ENCODE measurements at places on chromosomes 1 and 21. TPM values are rescaled to one million over a fixed set of nuclear protein-coding genes. Genes with fewer than 3 reads are reported as not detected.
A peak's percentile ranks its signal among the peaks of the same experiment; 100 is the strongest.

LRRC71 gene
- total RNA-seq = not detected

MYBPH gene
- not detected for total RNA-seq

GPR37L1 gene
- 0.11 TPM for total RNA-seq

SERPINC1 gene
- total RNA-seq = not detected

KCNA3 gene
- total RNA-seq = 0.68 TPM

SPRR1A gene
- total RNA-seq = not detected

NKAIN1 gene
- 25.6 TPM for total RNA-seq

GRCh38 chr1:54347955-54348699, 58.1 kb downstream of the SSBP3 start:
- peaks cover 23% of the 10 kb centered on the region for H3K36me3 ChIP-seq
- H3K27ac ChIP-seq = no peak overlapping the region
- no peak for DNase-seq
- no peak overlapping the region for H3K4me3 ChIP-seq
- H3K4me1 ChIP-seq = peaks cover 12% of the 10 kb centered on the region
- no peaks in the 10 kb centered on the region for H3K27me3 ChIP-seq

DNA sequence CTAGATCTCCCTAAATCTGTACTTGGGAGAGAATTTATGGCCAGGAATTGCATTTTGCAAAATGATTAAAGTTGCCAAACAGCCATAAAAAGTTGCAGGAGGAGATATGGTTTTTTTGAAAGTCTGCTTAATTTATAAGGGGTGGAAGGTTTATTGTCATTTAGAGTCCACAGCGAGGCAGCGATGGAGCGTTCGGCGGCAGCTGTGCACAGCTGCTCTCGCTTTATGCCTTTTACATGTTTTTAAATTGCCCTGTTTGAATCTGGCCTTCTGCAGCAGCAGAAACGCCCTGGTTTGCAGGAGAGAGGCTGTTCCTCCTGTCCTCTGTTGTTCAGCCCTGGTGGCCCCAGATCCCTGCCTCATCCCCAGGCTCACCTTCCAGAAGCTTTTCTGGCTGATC, 144.9 kb upstream of the POU3F1 start:
- H3K36me3 ChIP-seq = no peaks in the 10 kb centered on the region
- H3K4me3 ChIP-seq = no peak overlapping the region
- no peak overlapping the region for H3K27ac ChIP-seq
- no peak for DNase-seq

DNA sequence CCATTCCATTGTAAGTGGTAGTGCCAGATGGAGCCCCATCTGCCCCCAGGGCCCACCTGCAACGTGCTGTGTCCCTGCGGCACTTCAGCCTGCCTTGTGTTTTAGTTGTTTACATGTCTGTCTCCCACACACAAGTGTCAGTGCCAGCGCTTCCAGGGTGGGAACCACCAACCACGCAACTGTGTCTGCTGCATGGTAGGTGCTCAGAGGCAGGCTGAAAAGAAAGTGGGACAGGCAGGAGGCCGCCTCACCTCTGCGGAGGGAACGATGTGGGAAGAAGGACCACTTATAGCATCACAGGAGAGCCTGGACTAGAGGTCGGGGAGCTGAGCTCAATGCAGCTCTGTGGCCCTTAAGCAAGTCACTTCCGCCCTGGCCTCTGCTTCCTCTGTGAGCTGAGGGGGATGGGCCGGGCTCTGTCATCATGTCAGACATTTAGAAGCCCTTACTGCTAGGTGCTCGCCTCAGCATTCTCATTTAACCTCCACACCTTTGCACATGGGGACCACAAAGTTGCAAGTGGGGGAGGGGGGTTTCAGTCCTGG, 17.9 kb downstream of the SLC9A1 start:
- no peak overlapping the region for H3K4me3 ChIP-seq
- no peaks in the 10 kb centered on the region for H3K27me3 ChIP-seq
- no peak overlapping the region for H3K27ac ChIP-seq
- peak; percentile 46 for DNase-seq

DNA sequence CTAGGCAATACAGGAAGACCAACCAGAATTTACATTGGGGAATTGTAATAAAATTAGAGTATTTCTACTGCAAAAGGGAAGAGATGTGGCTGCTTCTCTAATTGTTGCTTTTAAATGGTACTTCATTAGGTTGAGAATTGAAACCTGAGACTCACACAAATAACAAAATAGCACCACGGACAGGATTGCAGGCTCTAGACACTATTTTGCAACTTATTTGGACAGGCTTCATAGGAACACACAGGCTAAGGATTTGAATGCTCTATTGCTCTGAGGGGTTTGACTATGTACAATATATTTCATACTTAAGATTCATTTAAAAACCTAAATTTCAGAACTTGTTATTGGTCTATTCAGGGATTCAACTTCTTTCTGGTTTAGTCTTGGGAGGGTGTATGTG, 79.6 kb downstream of the ATP1B1 start:
- no peak for DNase-seq
- no peaks in the 10 kb centered on the region for H3K36me3 ChIP-seq
- no peak overlapping the region for H3K27ac ChIP-seq
- H3K4me1 ChIP-seq = peaks cover 2% of the 10 kb centered on the region

GRCh38 chr1:166471359-166471758, 304.6 kb upstream of the FAM78B start:
- no peaks in the 10 kb centered on the region for H3K4me1 ChIP-seq
- no peak for DNase-seq
- no peak overlapping the region for H3K4me3 ChIP-seq
- no peak overlapping the region for H3K27ac ChIP-seq
- H3K36me3 ChIP-seq = peaks cover 9% of the 10 kb centered on the region

DNA sequence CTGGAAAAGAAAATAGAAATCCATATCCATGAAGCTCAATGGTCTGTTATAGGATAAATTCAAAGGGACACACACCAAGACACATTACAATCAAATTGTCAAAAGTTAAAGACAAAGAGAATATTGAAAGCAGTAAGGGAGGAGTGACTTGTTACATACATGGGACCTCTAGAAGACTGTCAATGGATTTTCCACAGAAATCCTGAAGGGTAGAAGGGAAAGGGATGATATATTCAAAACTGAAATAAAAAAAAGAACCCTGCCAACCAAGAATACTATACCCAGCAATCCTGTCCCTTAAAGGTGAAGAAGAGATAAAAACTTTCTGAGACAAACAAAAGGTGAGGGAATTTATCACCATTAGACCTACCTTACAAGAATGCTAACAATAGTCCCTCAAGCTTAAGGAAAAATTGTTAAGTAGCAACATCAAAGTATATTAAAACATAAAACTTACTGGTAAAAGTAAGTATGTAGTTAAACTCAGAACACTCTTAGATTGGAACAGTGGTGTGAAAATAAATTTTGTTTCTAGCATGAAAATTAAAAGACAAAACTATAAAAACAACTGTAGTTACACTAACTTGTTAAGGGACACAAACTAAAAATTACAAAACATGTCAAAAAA, 103.2 kb upstream of the APP start:
- no peak for DNase-seq
- peaks cover 33% of the 10 kb centered on the region for H3K36me3 ChIP-seq
- no peaks in the 10 kb centered on the region for H3K27me3 ChIP-seq

- H3K4me3 ChIP-seq = no peak overlapping the region
- no peak overlapping the region for H3K27ac ChIP-seq
- peaks cover 6% of the 10 kb centered on the region for H3K27me3 ChIP-seq
Measured at GRCh38 chr1:40310129-40310461, 7.0 kb downstream of the COL9A2 start.

DNA sequence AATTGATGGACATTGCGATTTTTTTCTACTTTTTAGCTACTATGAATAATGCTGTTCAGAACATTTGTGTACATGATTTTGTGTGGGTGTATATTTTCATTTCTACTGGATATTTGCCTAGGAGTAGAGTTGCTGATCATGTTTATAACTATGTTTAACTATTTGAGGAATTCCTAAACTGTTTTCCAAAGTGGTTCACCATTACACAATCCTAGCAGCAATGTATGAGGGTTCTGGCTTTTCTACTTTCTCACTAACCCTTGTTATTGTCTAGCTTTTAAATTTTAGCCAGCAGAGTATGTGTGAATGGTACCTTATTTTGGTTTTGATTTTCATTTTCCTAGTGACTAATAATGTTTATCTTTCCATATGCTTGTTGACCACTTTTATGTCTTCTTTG, 86.2 kb downstream of the ATG4C start:
- DNase-seq = no peak
- no peak overlapping the region for H3K27ac ChIP-seq
- no peaks in the 10 kb centered on the region for H3K36me3 ChIP-seq
- H3K4me1 ChIP-seq = no peaks in the 10 kb centered on the region
- no peaks in the 10 kb centered on the region for H3K27me3 ChIP-seq
- H3K4me3 ChIP-seq = no peak overlapping the region

DNA sequence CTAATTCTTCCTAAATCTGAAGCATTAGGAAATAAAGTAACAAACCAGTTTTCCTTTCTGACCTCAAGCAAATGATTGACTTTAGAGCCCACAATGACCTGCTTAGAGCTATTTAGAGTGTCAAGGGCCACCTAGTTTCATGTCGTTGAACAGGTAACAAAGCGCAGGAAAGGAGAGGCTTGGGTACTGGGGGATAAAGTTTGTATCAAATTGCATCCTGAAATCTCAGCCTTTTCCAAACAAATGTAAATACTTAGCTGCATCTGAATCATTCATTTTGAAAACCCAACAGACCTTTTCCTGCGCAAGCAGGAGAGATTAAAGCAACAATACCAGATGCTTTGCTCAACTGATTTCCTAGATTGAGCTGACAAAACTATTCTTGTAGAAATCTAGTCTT, 121.2 kb downstream of the NRIP1 start:
- no peak overlapping the region for H3K27ac ChIP-seq
- H3K36me3 ChIP-seq = peaks cover 5% of the 10 kb centered on the region
- H3K4me1 ChIP-seq = 0 out of 2 replicates have a peak, but pooled peaks cover 2% of the 10 kb centered on the region

- no peak for DNase-seq
- H3K4me3 ChIP-seq = no peak overlapping the region
Measured at GRCh38 chr1:77671836-77672235, 10.6 kb downstream of the ZZZ3 start.

GRCh38 chr1:93346421-93346993, 800 bp downstream of the DR1 start:
- peak overlapping the region; percentile 90 for H3K4me3 ChIP-seq
- H3K27me3 ChIP-seq = no peaks in the 10 kb centered on the region
- H3K27ac ChIP-seq = no peak overlapping the region
- H3K4me1 ChIP-seq = peaks cover 2% of the 10 kb centered on the region
- H3K36me3 ChIP-seq = peaks cover 18% of the 10 kb centered on the region

DNA sequence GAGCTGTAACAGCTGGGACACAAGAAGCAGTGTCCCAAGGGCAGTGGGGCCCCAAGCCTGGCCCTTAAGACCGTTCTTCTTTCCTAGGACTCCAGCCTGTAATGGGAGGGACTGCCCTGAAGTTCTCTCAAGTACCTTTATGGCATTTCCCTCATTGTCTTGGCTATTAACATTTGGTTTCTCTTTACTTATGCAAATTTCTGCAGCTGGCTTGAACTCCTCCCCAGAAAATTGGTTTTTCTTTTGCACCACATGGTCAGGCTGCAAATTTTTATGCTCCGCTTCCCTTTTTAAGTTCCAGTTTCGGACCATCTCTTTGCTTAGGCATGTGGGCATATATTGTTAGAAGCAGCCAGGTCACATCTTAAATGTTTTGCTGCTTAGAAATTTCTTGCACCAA, 3.1 kb upstream of the MROH9 start:
- H3K27ac ChIP-seq = no peak overlapping the region
- no peaks in the 10 kb centered on the region for H3K4me1 ChIP-seq
- H3K36me3 ChIP-seq = no peaks in the 10 kb centered on the region
- H3K4me3 ChIP-seq = no peak overlapping the region

DNA sequence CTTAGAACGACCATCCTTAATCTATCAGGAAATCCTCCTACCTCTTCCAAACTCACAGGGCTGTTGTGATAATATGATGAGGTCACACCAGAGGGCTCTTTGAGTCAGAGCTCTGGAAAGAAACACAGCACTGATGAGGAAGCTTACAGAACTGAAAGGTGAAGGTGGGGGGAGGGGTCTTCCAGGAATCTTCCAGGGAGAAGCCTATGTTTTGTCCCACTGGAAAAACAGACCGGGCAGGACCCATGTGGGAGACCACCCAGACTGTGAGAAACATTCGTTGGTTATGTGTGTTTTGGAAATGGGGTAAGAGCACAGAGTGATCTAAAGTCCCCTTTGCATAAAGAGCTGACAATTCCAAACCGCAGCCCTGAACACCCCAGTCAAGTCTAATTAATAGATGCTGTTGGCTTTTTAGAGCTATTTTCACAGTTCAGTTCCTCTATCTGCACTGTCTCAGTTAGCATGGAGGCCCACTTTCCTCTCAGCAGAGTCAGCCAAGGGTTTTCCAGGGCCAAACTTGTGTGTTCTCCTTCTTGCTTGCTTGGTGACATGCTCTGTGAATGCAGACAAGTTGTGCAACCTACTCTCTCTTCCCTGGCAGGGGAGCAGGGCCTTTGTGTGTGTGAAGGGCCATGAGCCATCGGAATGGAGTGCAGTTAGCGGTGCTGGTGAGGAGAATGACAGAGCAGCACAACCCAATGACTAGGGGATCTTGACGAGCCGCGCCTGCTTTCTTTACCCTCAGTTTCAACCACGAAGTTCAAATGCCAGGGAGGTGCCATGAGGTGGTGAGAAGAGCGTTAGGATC, 12.3 kb downstream of the PHLDA3 start:
- H3K4me1 ChIP-seq = peaks cover 8% of the 10 kb centered on the region
- no peak overlapping the region for H3K4me3 ChIP-seq
- H3K27ac ChIP-seq = no peak overlapping the region

GRCh38 chr1:181089017-181089675, 646 bp downstream of the IER5 start:
- H3K27me3 ChIP-seq = peaks cover 9% of the 10 kb centered on the region
- H3K27ac ChIP-seq = no peak overlapping the region
- H3K4me1 ChIP-seq = 0 out of 2 replicates have a peak, but pooled peaks cover 3% of the 10 kb centered on the region
- H3K36me3 ChIP-seq = peaks cover 6% of the 10 kb centered on the region

DNA sequence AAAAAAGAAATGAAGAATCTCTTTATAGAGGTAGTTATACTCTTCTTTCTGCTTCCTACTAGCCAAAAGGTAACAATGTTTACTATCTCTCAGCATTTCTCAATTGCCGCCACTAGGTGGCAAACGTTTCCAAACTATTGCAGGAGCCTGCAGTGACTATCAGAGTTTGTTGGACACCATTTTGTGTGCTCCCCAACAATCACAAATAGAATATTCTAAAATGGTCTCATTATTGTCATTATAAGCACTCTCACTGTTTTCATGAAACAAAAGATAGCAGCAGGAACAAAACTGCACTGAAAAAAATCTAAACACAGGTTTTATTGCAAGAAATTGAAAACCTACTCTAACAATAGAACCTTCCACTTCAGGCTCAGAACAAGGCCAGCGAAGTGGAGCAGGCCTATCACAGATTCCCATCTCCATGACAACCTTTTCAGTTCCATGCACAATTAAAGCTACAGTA, 83.9 kb upstream of the PLPPR4 start:
- no peaks in the 10 kb centered on the region for H3K4me1 ChIP-seq
- no peaks in the 10 kb centered on the region for H3K36me3 ChIP-seq
- H3K27ac ChIP-seq = no peak overlapping the region
- DNase-seq = peak; percentile 71
- no peak overlapping the region for H3K4me3 ChIP-seq
